ENCODE measurements at places on chromosomes 1 and 21.

- no peak overlapping the region for H3K27ac ChIP-seq
- H3K36me3 ChIP-seq = no peaks in the 10 kb centered on the region
- H3K4me1 ChIP-seq = peaks cover 13% of the 10 kb centered on the region
- H3K4me3 ChIP-seq = no peak overlapping the region
These were observed 15.8 kb downstream of the GPSM2 start for GRCh38 chr1:108892356-108893140.

GRCh38 chr1:5885471-5886139 lies 106.6 kb downstream of the NPHP4 start:
- H3K4me3 ChIP-seq = no peak overlapping the region
- no peaks in the 10 kb centered on the region for H3K4me1 ChIP-seq
- DNase-seq = no peak
- no peak overlapping the region for H3K27ac ChIP-seq

DNA sequence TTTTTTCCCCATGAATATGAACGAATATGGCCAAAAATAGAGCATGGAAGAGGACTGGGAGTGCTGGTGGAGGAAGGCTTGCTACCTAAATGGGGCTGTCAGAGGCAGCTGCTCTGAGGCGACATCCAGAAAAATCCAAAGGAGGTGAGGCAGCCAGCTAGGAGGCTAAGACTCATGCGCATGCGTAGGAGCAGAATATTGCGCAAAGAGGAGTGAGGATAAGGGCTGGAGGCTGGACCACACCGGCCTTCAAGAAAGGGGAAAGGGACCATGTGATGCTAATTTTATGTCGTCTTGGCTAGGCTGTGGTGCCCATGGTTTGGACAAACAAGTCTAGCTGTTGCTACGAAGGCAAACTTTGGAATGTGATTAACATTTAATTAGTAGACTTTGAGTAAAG lies 30.5 kb downstream of the HEYL start:
- no peaks in the 10 kb centered on the region for H3K4me1 ChIP-seq
- H3K27ac ChIP-seq = no peak overlapping the region
- DNase-seq = no peak
- no peaks in the 10 kb centered on the region for H3K36me3 ChIP-seq

DNA sequence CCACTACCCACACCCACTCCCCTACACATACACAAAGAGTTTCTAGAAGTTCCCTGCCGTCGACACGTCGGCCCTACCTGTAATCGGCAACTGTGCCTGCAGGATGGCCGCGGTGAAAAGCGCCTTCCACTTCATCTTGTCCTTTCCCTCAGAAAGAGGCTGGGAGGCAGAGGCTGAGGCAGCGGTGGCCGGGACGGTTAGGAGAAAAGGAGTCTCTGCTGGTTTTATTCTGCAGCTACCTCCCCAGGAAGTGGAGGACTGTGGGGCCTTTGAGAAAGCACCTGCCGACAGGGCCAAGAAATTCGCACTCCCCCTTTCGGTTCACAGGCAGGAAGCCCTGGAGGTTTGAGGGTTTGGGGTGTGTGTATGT lies at the start of gene CD247:
TSS of gene CD247 (minus strand) at position 199 of the 370 bp plus-strand sequence. CDS start at position 135, 64 bp downstream.
- no peaks in the 10 kb centered on the region for H3K4me1 ChIP-seq
- H3K36me3 ChIP-seq = no peaks in the 10 kb centered on the region
- H3K27me3 ChIP-seq = no peaks in the 10 kb centered on the region
- H3K27ac ChIP-seq = no peak within 1 kb of the TSS

DNA sequence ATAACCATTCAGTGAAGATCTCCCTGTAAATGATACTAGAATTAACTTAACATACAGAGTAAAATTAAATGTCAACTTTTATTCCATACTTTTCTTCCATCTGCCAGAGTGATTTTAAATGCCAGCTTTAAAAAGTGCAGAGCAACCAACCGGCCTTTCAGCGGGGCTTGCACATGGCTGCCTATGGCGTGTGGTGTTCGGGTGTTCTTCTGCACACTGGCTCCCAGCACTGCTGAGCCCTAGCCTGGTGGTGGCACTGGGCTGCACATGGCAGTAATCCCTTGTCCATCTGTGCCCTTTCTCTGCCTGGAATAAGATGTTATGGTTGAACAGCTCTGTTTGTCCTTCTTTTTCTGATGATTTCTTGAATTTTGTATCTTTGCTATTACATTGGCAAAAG lies 156.3 kb downstream of the SNX7 start:
- H3K27me3 ChIP-seq = no peaks in the 10 kb centered on the region
- DNase-seq = no peak
- H3K4me3 ChIP-seq = no peak overlapping the region
- H3K27ac ChIP-seq = no peak overlapping the region
- H3K4me1 ChIP-seq = no peaks in the 10 kb centered on the region

- no peaks in the 10 kb centered on the region for H3K27me3 ChIP-seq
- H3K27ac ChIP-seq = peak overlapping the region; percentile 49
- no peak overlapping the region for H3K4me3 ChIP-seq
- DNase-seq = no peak
- peaks cover 28% of the 10 kb centered on the region for H3K4me1 ChIP-seq
- no peaks in the 10 kb centered on the region for H3K36me3 ChIP-seq
These were observed 52.2 kb upstream of the ROR1 start for GRCh38 chr1:63721531-63722189.

GRCh38 chr1:186905561-186905960 lies 76.8 kb downstream of the PLA2G4A start:
- no peak overlapping the region for H3K27ac ChIP-seq
- H3K27me3 ChIP-seq = no peaks in the 10 kb centered on the region
- DNase-seq = no peak
- H3K36me3 ChIP-seq = no peaks in the 10 kb centered on the region

- no peaks in the 10 kb centered on the region for H3K36me3 ChIP-seq
- no peak overlapping the region for H3K27ac ChIP-seq
- DNase-seq = peak; percentile 64
- no peaks in the 10 kb centered on the region for H3K27me3 ChIP-seq
These were observed 5.0 kb downstream of the JMJD4 start for GRCh38 chr1:227729881-227730629.

- no peak for DNase-seq
- H3K27ac ChIP-seq = no peak overlapping the region
- no peaks in the 10 kb centered on the region for H3K4me1 ChIP-seq
- no peaks in the 10 kb centered on the region for H3K27me3 ChIP-seq
- H3K36me3 ChIP-seq = no peaks in the 10 kb centered on the region
- no peak overlapping the region for H3K4me3 ChIP-seq
These were observed 35.7 kb downstream of the PALMD start for GRCh38 chr1:99681583-99681982.

GRCh38 chr1:115728341-115728740 lies 40.2 kb downstream of the CASQ2 start:
- H3K4me1 ChIP-seq = peaks cover 21% of the 10 kb centered on the region
- no peaks in the 10 kb centered on the region for H3K27me3 ChIP-seq
- no peak overlapping the region for H3K4me3 ChIP-seq
- H3K27ac ChIP-seq = peak overlapping the region; percentile 83
- DNase-seq = no peak

GRCh38 chr1:119380983-119381662 lies 12.5 kb downstream of the HAO2 start:
- no peak overlapping the region for H3K4me3 ChIP-seq
- no peaks in the 10 kb centered on the region for H3K27me3 ChIP-seq
- no peak overlapping the region for H3K27ac ChIP-seq
- H3K36me3 ChIP-seq = no peaks in the 10 kb centered on the region
- DNase-seq = no peak
- peaks cover 7% of the 10 kb centered on the region for H3K4me1 ChIP-seq

DNA sequence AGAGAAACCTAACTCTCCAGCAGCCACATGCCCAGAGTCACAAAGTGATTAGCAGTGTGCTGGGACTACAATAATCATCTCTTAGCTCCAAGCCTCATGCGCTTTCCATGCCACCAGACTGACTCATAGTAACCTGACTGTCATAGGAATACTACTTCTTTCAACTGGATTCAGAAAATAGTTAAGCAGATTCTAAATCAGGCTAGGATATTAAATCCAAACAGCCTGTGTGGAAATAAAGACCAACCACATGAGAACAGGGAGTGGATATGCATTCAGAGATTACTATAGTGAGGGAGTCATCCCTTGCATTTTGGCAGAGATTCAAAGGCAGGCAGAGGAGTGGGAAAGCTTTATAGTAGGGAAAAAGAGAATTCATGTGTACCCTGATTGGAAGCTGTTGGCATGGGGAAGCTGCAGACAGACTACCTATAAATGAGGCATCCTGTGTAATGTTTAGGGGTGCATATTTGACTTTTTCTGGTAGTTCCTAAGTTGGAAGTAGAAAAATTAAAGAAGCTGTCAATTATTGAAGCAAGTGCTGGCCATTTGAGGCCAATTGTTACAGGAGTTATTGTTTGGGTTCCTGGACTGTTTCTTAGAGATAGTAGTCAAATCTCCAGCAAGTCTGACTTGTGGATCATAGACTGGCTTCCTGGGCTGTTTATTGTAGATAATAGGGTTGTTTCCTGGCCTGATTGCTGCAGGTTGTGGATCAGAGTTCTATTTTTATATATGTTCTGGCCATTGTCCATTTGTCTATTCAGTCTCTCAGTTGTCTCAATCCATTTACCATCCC lies 31.7 kb upstream of the DNAH14 start:
- no peak for DNase-seq
- no peaks in the 10 kb centered on the region for H3K27me3 ChIP-seq
- no peak overlapping the region for H3K4me3 ChIP-seq
- H3K27ac ChIP-seq = no peak overlapping the region
- H3K36me3 ChIP-seq = no peaks in the 10 kb centered on the region

GRCh38 chr1:9161963-9162362 lies 33.1 kb upstream of the GPR157 start:
- peak overlapping the region; percentile 79 for H3K27ac ChIP-seq
- H3K36me3 ChIP-seq = no peaks in the 10 kb centered on the region
- no peaks in the 10 kb centered on the region for H3K27me3 ChIP-seq
- DNase-seq = no peak
